ENCODE measurements at places on chromosomes 11 and 22.

GRCh38 chr11:63595296-63595695, 18.9 kb downstream of the PLAAT3 start:
- no peak for DNase-seq

- DNase-seq, result no peak
These were observed 91.0 kb downstream of the RRM1 start for GRCh38 chr11:4185561-4185960.

DNA sequence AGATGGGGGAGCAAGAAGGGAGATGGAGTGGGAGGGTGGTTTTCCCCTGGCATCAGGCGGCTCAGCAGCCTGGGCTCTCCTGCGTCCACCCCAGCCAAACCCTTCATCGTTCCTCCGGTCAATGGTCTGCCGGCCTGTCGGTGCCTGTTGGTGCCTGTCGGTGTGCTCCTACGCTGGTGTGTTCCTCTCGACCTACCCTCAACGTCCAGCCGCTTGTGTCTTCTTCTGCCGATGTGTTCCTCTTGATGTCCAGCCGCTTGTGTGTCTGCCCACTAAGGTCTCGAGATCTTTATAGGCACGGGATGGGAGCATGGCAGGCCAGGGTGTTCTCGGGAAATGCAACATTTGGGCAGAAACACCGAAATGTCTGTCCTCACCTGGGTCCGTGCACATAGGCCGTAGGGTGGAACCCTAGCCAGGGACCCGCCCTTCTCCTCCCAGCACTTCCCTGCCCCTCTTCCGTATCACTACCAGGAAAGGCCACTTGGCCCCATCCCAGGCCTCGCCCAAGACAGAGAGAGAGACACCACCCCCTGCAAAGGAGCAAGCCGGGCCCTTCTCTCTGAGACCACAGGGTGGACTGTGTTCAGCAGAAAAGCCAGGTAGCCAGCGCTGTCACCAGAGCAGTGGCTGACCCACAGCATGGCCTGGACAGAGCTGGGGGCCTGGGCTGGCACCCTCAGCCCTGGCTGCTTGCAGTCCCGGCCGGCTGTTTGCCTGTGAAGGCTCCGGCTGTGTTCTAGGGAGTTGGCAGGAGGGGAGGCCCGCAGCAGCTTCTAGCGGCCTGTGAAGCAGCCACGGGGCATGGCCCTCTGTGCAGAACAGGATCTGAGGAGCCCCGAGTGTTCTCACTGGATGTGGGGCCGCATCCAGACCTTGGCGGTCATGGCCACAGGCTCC, 61.6 kb upstream of the KCNQ1OT1 start:
- DNase-seq, result no peak

DNA sequence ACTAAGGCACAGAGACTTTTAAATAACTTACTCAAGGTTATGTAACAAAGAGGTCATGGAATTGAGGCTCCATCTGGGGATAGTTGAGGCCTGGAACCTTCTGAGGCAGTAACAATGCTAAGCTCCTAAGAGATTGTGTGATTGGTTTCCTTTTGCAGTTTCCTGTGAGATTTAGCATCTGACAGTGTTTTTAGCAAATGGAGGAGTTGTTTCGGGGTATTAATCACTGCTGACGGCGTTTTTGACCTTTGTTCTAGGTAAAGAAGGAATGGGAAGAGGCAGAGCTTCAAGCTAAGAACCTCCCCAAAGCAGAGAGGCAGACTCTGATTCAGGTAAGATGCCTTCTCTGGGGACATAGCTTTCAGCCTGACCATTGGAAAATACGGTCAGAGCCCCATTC, 32.1 kb upstream of the ST14 start:
- DNase-seq, result no peak

DNA sequence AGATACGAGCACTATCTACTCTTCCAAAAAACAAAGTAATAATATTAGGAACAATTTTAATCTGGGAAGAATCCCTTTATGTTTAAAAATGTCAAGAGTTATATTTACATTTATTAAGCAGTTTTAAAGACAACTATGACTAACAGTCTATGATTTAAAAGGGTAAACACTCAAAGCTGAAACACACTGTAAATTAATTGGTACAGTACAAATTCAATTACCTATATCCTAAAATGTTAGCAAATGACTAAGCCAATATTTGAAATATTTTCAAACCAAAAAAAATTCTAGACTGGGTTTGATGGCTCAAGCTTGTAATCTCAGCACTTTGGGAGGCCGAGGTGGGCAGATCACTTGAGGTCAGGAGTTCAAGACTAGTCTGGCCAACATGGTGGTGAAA, 36.0 kb upstream of the CHRNA10 start:
- no peak for DNase-seq

DNA sequence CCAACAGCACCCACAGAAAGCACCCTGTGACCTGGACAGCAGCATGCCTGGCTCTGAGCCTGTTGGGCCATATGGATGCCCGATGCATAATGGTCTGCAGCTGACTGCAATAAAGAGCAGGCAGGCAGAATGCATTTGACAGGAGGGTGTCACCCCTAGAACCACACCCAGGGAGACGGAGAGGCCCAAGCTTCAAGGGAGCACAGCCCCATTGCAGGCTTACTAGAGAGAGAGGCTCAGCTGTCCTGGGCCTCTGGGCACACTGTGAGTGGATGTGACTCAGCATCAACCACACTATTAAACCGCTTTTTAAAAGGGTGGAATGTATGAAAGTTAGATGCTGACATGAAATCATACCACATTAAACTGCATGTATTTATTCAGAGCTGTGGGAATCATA, 365.3 kb downstream of the CTTN start:
- DNase-seq, result no peak

DNA sequence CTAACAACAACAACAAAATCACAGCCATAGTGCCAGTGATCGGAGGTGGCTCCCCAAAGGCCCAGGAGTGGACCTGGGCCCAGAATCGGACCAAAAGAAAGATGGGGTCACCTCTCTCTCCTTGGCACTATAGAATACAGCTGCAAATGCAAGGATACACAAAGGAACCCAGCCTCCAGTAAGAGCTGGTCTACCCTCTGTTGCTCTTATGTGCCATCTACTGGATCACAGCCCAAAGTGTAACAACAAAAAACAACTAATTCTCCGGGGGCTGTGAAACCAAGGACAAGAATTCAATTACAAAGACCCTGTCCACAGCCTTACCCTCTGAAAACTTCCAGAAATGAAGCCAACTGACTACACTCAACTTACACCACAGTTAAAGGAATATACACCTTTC, 21.6 kb downstream of the OR8G5 start:
- DNase-seq, result no peak

DNA sequence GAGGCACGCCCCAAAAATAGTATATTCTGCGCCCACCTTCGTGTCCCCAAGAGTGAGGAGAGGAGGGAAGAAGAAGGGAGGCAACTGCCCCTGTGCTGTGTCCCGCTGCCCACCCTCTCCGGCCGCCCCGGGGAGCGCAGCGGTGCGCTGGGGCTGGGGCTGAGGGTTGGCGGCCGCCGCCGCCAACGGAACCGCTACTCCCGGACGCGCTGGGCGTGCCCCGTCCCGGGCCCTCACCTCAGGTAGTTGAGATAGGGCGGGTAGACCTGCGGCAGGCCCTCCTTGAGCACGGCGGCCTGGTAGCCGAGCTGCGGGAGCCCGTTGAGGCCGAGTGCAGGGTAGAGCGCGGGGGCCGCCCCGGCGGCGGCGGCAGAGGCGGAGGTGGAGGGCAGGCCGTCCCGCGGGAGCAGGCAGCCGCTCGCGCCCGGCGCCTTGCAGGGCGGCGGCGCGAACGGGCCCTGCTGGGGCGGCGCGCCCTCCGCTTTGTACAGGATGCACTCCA, 2.4 kb downstream of the PGR start:
- no peak for DNase-seq
